ENCODE measurements at places on chromosomes 16 and 17.

GRCh38 chr17:66777689-66778225 lies 57.2 kb upstream of the CACNG5 start:
- no peak for DNase-seq

DNA sequence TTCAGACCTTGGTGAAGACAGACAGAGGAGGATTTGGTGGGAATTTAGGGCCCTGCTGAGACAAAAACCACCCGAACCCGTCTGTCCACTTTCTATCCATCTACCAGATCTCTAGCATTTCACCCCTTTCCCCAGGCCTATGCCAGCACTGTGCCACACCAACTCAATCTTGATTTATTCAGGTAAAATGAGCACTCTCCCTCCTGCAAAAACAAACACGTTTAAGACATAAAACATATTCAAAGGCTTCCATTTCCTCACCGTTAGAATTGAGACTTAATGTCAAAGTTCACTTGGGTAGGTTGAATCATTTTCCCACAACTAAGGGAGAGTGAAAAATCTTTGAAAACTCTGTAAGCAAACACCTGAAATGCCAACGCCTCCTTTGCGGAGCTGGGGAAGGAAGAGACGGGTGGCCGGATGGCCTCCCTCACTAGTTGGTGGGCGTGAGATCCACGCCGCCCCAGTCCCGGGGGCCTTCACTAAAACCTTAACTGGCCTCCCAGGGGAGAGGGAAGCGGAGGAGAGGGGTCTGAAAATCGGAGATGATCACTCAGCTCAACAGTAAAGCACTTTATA lies 862 bp downstream of the DCAKD start:
- DNase-seq, result no peak

GRCh38 chr17:31530391-31530985 lies 139.0 kb downstream of the RAB11FIP4 start:
- DNase-seq, result no peak

DNA sequence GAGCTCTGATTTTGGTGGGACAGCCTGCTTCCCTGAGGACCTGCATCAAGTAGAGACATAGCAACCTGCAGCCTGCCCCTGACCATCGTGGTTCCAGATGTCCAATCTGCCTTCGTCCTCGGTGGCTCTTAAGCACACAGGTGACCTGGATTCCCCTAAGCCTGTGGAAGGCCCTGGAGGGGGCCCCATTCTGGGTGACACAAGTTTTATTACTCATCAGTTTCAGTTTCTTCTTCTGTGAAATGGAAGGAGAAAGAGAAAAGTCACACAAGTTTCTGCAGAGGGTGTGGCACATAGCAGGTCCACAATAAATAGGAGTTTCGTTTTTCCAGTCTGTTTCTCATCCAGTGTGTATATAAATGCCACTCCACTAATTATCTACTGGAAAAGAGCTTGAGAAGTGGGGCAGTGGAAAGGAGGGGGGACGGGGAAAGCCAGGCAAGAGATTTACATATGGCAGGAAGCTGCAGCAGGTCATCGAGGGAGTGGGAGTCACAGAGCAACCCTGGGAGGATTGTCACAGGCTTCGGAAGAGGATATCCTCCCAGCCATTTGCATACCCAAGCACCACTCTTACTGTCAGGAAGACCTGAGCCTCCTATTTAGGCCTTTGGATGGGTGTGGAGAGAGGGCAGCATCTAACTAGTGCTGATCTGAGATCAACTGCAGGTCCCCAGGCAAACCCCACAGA lies 10.0 kb upstream of the NOS2 start:
- DNase-seq, result no peak

DNA sequence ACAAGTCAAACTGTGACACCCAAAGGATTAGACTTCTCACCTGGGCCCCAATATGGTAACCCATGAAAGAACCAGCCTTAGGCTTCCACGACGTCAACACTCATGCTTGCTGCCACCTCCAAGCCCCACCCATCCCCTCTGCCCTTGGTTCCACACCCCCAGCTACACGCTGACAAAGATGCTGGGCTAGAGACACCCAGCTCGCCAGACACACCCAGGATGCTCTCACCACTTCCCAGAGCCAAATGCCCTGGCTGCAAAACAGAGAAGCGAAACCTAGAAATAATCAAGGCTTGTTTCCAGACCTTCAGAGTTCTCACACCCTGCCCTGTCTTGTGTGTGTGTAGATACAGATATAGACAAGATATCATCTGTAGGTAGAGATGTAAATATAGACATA lies 26.0 kb upstream of the ADCY9 start:
- DNase-seq, result no peak

DNA sequence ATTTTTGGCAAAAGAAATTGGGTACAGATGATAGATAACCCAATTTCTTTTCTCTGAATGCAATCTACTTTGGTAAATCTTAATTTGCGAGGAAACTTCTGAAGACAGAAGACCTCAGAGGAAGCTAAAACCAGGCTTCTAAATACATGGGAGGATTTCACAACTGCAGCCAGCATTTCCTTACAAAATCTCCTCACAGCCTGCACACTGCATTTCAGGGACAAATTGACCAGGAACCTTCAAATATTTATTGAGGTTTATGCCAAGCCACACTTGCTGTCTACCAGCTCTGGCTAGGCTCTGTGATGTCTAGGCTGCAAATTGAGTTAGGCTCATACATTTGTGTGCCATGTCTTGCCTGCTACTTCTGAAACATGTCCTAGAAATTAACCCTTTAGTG lies 167.3 kb upstream of the CDH5 start:
- DNase-seq, result no peak

DNA sequence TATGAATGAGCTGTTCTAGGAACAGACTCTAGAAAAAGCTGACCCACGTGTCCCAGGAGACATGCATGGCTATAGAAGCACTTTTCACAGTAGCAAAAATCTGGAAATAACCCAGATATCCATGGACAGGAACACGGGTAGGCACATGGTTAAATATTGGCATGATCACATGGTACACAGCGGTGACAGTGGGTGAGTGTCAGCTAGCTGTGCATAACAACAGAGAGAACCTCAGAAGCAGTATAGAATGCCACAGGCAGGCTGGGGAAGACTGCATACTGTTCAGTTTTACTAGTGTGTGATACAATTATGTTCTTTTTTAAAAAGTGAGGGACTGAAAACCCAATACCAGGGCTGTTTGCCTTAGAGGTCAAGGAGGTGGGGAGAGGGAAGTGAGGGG lies 31.4 kb downstream of the EPN2 start:
- DNase-seq, result no peak

DNA sequence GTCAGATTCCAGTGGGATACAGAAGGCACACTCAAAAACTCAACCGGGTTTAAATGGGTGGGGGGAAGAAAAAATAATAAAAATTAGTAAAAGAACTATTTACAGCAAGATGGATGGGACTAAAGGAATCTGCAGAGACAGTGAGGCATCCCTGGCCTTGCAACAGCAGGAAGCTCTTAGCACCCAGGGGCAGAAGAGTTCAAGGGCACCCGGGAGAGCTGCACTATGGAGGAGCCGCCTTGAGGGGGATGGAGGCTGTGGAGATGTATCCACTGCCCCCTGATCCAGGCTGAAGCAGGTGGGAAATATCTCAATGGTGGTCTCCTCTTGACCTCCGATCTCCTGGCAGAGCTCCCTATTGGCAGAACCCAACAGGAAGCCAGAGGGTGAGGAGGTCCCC lies 69.4 kb upstream of the NFAT5 start:
- DNase-seq, result no peak

DNA sequence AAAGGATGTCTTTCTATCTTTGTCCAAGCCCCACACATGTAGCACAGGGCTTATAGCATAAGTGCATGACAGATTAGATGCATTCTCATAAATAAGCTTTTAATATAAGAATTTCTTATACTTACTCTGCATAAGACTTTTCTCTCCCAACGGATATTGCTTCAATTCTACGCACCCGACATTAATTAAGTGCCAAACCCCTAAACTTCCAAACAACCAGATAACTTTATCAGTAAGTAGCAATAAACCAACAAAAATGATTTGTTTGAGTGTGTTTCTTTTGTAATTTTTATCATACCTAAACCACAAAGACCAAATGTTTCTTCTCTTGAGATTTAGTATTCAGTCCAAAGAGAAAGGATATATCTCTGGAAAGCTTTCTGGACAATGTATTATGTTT lies 391.5 kb downstream of the CDH8 start:
- no peak for DNase-seq

DNA sequence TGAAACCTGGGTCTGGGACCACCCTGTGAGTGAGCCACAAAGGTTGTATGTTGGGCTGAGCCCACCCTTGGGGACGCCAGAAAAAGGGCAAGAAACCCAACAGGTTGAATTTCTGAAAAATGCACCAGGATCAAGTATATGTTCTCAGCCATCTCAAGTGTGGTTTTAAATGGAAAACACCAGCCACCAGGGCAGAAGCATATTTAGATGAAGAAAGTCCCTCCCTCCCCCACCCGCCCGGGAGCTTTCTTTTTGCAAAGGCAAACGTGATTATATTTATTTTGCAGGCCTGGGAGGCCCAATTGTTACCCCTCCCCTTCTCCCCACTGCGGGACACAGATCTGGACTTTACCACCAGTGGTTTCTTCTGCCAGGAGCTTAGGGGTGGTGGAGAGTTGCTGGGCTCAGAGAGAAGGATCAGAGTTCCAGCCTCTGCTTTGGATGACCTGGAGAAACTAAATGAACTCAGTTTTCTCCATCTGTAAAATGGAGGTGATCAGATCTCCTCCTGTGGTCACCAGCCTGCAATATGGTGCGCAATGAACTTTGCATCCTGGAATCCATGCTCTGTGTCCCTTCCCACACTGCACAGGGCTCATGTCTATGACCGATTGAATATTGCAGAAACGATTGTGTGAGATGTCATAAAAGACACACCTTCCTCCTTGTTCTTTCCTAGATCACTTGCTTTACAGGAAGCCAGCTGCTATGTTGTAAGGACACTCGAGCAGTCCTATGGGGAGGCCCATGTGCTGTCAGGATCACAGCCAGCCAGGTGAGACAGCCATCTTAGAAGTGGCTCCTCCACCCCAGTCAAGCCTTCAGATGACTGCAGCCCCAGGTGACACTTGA lies 21.0 kb upstream of the NGFR start:
- DNase-seq, result no peak

GRCh38 chr17:42698736-42699414 lies 16.5 kb downstream of the CNTNAP1 start:
- no peak for DNase-seq

DNA sequence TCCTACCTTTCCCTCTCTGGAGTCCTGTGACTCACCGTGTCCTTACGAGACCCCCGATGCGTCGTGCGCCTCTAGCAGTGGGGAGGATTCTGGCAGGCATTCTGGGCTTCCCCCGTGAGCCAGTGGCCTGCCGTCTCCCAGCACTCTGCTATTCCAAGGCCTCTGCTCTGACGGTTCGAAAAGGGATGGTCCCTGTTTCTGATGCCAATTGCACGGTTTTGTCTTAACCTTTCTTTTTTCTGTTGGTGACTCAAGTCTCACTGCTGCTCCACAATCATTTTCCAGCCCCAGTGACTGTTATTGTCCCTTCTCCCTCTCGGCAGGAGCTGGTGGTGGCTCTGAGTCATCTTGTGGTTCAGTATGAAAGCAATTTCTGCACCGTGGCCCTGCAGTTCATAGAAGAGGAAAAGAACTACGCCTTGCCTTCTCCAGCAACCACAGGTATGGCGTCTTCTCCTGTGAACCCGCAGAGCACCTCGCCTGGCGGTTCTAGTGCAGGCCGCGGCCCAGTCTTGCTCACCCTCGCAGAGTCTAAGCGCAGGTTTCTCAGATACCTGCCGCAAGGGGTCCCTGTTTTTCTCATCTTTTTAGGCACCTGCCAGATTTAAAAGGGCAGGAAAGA lies 100.1 kb upstream of the CHMP6 start:
- no peak for DNase-seq

DNA sequence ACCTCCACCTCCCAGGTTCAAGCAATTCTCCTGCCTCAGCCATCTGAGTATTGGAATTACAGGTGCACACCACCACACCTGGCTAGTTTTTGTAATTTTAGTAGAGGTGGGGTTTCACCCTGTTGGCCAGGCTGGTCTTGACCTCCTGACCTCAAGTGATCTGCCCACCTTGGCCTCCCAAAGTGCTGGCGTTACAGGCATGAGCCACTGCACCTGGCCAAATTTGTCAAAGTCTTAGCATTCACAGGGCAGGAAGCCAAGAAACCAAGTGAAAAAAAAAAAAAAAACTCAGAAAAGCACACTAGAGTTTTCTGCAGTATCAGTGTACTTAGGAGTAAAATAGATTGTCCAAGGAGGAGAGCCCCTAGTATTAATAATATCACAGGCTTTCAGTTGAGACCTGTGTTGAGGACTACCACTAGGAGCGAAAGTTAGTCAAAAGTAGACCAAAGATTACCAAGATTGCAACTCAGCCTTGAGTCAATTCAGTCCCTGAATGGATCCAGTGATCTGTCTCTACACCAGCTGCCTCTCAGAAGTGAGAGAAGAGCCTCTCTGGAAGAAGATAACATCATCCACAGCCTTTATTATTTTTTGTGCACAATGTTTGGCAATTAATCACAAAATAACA lies 159.7 kb downstream of the CEP112 start:
- no peak for DNase-seq

DNA sequence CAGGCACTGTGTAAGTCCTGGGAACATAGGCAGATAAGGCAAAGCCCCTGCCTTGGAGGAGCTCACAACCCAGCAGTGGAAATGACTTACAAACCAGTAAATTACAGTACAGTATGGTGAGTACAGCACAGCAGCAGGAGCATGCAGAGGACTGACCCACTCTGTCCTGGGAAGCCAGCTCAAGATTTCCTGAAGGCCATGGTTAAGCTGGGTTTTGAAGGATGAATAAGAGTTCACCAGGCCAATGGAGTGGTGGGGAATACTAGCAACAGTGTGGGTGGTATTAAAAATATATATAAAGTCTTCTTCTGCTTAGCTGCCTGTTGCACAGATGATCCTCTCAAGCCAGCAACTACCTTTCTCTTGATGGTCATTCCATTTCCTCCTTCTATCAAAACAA lies 3.0 kb upstream of the GAN start:
- DNase-seq, result no peak

- DNase-seq, result no peak
Measured at GRCh38 chr16:81198635-81199034, 39.9 kb upstream of the BCO1 start.

GRCh38 chr17:77233635-77234334 lies 93.0 kb downstream of the SEC14L1 start:
- peak; percentile 3 for DNase-seq

GRCh38 chr17:3207367-3207766 lies at the start of gene OR1A1:
Gene OR1A1, plus strand, starts transcription at chr17:3207667. Its CDS starts 7,954 bp downstream, at chr17:3215621.
- no peak for DNase-seq
